ENCODE measurements at places on chromosomes 7 and 10.

- DNase-seq: peak; percentile 51
Measured at GRCh38 chr10:43689955-43690771, 41.5 kb upstream of the ZNF32 start.

- DNase-seq: no peak
Measured at GRCh38 chr10:106973288-106973687, 191.2 kb downstream of the SORCS1 start.

DNA sequence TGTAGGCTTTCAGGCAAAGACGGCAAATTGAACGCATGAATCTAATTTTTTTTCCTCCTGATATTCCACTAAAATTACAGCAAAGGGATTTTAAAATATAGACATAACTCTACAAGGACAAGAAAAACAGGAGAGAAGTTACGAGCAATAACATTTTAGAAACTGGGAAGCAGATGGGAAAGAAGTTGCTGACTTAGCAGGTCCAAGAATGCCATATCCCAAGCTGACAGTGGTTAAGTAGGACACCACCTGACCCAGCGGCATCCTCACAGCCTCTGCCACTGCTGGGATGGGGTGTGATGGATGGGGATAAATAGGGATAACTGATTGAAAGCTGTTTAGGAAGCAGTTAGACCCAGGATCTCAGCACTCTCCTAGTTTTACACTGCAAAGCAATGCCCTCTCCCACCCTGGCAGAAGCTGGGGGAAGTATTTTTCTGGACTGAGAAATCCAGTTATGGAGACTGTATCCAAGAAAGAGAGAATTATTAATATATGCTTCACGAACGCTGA is 99.3 kb upstream of the LEP start:
- no peak for DNase-seq

DNA sequence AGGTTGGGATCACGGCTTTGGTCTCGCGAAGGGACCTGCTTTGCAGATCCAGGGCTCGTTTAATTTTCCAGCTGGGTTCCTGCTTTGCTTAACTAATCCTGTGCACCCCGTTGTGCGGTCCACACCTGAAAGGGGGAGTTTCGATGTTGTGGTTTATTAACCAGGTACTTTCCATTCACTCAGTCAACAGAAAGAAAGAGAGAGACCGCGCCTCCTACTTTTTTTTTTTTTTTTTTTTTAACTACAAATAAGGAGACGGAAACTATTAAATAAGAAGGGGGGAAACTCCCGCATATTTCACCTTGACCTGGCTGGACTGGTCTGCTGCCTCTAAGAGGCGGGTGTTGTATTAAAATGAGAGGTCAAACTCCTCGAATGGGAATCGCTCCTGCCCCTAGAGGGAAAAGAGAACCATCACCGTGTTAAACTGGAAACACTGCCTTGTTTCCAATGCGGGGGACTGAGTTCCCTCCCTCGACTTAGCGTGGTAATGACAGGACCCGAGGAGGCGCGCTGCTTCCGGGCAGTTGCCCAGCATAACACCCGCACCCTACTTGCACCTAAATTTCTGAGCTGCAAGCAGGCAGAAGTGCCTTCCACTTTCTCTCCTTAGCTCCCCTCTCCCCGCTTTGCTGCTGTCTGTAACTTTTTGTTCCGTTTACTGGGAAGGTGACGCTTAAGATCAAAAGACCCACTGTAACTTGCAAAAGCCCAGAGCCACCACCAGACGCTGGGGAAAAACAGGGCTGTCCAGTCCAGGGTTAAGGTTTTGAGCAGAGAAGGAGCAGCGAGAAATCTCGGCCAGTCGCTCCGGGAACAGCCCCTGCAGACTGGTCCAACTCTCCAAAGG is 1.1 kb upstream of the ITGB8 start:
- DNase-seq: peak; percentile 19

GRCh38 chr7:158194365-158194900 is 393.2 kb downstream of the PTPRN2 start:
- no peak for DNase-seq

- no peak for DNase-seq
Measured at GRCh38 chr10:91088300-91089140, 131.9 kb upstream of the PCGF5 start.
